ENCODE measurements at places on chromosomes 5 and 9.

- DNase-seq = no peak
Measured at GRCh38 chr5:56532466-56532865, 282.9 kb upstream of the MAP3K1 start.

DNA sequence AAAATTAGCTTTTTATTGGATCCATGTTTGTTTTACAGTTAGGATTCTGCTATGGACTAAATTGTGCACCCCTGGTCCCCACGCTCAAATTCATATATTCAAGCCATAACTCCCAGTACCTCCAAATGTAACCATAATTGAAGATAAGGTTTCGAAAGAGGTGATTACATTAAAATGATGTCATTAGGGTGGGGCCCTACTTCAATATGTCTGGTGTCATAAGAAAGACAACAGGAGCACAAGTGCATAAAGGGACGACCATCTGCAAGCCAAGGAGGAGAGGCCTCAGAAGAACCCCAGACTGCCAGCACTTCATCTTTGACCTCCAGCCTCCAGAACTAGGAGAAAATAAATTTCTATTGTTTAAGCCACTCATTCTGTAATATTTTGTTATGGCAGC lies 7.4 kb upstream of the HNRNPA0 start:
- no peak for DNase-seq

DNA sequence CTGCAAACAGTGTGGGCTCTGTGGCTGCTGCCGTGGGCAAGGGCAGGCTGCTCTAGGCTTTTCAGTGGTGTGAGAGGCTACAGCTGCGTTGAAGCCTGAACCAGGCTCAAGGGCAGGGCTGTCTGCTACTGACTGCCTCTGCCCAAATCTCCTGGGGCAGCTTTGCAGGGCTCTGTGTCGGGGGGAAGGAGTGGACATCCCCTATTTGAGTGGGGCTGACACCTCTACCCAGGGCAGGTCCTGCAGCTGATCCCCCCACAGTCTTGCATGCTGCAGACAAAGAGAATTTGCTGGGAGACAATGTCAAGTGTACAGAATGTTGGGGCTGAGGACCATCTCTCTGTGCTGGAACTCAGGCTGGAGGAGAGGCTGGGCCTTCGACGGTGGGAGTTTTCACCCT lies 240.2 kb downstream of the PBX3 start:
- no peak for DNase-seq

DNA sequence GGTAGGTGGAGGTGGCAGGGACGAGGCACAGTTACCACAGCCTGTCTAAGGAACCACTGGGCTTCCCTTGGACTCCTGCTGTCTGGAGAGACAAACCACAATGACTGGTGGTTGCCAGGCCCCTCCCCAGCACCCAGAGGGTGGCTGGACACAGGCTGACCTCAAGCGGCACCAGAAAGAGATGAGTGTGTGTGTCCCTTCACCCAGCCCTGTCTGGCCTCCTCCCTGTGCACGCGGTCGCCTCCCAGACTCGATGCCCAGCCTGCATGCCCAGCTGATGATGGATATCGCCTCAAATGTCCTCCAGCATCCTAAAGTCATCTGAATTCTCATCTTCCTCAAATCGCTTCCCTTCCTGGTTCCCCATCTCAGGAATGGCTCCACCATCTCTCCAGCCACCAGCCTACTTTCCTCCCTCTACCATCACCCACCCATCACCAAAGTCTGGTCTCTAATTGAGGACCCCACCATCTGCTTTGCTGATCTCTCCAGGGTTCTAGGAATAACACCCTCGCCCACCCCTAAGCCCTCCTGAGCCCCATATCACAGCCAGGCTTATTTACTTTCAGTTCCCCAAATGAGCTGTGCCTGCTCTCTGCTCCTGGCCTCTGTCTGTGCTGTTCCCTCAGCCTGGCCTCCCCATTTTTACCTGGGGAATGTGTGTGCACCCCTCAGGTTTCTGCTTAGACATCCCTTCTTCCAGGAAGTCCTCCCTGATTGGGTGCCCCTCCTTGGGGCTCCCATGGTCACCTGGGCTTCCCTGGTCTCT lies 52.5 kb upstream of the GGTA1 start:
- no peak for DNase-seq
